ENCODE measurements at places on chromosomes 5 and 9. TPM values are rescaled to one million over a fixed set of nuclear protein-coding genes. Genes with fewer than 3 reads are reported as not detected.

CDH6 gene
- 1.4 TPM for polyA plus RNA-seq

GABBR2 gene
- polyA plus RNA-seq = 0.22 TPM

DNA sequence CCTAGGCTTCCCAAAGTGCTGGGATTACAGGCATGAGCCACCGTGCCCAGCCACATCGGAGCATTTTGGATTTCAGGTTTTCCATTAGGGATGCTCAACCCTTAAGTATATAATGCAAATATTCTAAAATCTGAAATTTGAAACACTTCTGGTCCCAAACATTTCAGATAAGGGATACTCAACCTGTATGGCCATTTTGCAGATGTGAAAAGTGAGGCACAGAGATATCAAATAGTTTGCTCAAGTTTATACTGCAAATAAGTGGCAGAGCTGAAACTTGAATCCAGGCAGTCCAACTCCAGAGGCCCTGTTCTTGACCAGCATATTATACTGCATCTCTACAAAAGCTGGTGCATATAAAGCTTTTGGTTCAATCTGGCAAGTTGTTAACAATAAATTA, 2.4 kb downstream of the WDR31 start:
- H3K27me3 ChIP-seq = no peaks in the 10 kb centered on the region
- H3K4me3 ChIP-seq = no peak overlapping the region
- no peak for DNase-seq
- H3K27ac ChIP-seq = no peak overlapping the region
- no peaks in the 10 kb centered on the region for H3K36me3 ChIP-seq

DNA sequence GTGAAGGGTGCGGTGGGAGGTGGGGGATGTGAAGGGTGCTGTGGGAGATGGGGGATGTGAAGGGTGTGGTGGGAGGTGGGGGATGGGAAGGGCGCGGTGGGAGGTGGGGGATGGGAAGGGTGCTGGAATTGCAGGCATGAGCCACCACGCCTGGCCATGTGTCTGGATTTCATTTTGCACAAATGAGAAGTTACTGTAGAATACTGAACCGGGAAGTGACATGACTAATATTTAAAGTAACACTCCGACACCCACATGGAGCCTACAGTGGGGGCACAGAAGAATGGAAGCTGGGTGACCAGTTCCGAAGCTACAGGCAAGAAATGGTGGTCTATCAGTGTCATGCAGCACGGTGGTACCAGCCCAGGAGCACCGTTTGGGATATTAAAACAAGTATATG, 69.9 kb upstream of the SPTLC1 start:
- H3K36me3 ChIP-seq = no peaks in the 10 kb centered on the region
- H3K4me1 ChIP-seq = no peaks in the 10 kb centered on the region
- DNase-seq = no peak
- no peaks in the 10 kb centered on the region for H3K27me3 ChIP-seq
- H3K4me3 ChIP-seq = no peak overlapping the region
- H3K27ac ChIP-seq = no peak overlapping the region

DNA sequence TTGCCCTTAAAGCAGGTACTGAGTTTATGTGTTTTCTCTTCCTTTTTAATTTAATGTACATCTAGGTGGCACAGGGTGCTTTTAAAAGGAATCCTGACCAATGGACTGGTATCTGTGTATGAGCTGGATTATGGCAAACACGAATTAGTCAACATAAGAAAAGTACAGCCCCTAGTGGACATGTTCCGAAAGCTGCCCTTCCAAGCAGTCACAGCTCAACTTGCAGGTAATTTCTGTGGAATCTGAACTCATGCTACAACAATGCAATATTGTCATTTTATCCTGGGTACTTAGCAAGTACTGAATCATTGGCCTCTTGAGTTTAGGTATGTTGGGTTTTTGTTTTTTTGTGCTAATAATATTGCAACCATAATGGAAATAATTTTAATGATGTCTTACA, 14.4 kb upstream of the TMOD1 start:
- no peaks in the 10 kb centered on the region for H3K4me1 ChIP-seq
- H3K27ac ChIP-seq = no peak overlapping the region
- DNase-seq = no peak
- no peaks in the 10 kb centered on the region for H3K27me3 ChIP-seq
- no peak overlapping the region for H3K4me3 ChIP-seq
- H3K36me3 ChIP-seq = no peaks in the 10 kb centered on the region
